Fibroblast of skin of abdomen (primary cell): ENCODE measurements at places on chromosomes 2 and 18.

- peak; percentile 64 for DNase-seq
Observed at GRCh38 chr2:193963472-193964119, 1693.4 kb upstream of the SLC39A10 start.

GRCh38 chr2:176544991-176545956 lies 276.0 kb downstream of the MTX2 start:
- peak; percentile 45 for DNase-seq

DNA sequence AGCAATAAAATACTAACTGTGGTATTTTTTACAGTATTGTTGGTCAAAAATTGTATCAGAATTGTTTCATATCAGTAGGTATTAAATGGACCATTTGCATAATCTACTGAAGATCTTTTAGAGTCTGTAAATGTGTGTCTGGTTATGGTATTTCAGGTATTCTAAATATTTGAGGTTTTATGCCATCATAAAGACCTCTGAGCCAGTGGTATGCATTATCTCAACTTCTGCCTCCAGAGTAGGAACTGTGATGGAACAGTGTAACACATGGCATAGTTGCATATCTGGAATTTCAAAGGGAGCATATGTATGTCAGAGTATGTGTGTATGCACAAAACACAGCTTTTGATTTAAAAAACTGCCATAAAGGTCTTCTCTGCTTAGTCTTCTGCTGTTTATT lies 15.4 kb downstream of the GREB1L start:
- peak; percentile 52 for DNase-seq

DNA sequence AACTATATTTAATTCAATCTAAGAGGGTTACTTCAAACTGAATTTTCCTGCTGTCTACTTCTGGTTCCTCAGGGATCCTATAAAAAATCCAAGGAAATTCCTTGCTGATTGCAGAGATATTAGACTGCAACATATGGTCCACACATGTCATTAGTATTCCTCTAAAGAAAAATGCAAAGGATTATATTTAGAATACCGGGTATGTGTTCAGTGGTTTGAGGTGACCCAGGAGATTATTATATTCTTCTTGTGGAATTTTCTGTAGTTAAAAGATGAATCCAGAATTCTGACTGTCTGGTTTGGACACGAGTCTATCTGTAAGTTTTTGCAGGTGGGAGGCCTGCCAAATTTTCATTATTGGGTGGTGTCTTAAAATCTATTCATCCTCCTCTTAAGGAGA lies 18.2 kb downstream of the HOXD1 start:
- DNase-seq = peak; percentile 94

GRCh38 chr18:75554176-75554575 lies 126.7 kb upstream of the SMIM21 start:
- DNase-seq = no peak

- DNase-seq = no peak
Observed at GRCh38 chr2:170321526-170321925, 143.6 kb downstream of the MYO3B start.

DNA sequence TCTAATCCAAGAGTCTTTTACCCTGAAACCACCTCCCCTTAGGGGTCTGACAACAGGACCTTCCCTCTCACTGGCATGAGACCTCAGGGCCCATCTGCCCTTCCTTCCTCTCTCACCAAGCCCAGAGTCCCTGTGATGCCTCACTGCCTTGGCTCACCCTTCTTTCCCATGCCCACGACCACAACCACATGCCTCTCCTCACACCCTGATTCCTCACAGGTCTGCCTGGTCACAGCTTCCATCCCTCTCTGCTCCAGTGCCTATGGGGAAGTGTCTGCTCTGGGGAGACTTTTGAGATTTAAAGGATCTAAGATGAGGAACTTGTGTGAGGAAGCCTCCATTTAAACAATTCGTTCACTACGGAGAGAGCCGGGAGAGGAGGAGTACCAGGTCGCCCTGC lies 98.9 kb upstream of the SH3BP4 start:
- no peak for DNase-seq

GRCh38 chr2:239911641-239912071 lies 113.5 kb downstream of the NDUFA10 start:
- DNase-seq = no peak

- no peak for DNase-seq
Observed at GRCh38 chr2:76413436-76413835, 702.7 kb upstream of the GCFC2 start.

DNA sequence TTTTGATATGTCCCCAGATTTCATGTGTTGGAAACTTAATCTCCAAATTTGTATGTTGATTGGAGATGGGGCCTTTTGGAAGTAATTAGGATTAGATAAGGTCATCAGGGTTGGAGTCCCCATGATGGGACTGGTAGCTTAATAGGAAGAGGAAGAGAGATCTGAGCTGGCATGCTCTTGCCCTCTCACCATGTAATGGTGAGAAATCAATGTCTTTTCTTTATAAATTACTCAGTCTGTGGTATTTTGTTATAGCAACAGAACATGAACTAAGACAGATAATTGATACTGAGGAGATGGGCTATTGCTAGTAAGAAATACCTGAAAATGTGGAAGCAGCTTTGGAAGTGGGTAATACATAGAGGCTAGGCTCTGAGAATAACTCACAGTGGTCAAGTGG lies 48.0 kb downstream of the CDC42EP3 start:
- DNase-seq = no peak

GRCh38 chr2:229174794-229175496 lies 96.1 kb downstream of the PID1 start:
- DNase-seq = peak; percentile 6

DNA sequence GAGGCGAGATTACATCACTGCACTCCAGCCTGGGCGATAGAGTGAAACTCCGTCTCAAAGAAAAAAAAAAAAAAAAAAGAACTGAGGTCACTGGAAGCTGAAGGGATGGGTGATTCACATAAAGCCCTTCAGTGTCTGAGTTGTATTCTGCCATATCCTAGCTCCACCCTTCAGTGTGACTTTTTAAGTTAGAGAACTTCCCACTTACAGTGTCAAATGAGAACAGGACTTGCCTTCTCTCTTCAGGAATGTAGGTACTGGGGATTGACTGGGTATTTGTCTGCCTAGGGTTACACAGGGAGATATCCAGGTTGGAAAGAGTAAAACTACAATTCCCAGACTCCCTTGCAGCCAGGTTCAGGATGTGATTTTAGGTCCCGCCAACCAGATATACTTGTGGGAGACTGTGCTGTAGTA lies 37.9 kb downstream of the EHD3 start:
- peak; percentile 18 for DNase-seq

DNA sequence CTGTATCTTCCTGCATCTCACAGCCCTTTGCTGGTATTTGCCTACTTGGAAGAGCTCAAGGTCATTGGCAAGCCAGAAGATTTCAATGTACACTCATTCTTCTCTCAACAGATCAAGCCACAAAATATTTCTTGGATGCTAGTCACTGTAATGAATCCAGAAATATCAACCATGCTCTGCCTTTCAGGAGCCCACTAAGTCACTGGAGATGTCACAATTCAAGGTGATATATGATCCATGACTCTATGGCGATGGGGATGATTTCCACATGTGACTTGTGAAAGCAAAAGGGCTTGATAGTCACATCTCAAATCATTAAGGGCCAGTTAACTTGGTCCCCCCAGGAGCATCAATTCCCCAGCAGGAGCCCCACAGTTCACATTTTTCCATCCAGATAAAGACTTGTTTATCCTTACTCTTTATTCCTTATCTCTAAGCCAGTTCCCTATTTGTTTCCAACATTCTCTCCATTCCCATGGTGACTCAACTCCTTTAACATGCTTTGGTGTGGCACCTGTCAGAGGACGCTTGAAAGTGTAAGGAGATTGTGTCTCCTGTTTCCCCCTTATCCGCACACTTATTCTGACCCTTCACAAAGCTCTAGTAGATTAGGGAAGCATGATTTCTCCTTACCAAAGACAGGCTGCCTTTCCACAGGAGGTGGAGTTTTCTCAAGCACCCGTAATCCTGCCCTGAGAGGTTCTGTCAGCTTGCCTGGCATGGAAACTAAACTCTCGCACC lies 15.8 kb downstream of the PKDCC start:
- DNase-seq = peak; percentile 88

DNA sequence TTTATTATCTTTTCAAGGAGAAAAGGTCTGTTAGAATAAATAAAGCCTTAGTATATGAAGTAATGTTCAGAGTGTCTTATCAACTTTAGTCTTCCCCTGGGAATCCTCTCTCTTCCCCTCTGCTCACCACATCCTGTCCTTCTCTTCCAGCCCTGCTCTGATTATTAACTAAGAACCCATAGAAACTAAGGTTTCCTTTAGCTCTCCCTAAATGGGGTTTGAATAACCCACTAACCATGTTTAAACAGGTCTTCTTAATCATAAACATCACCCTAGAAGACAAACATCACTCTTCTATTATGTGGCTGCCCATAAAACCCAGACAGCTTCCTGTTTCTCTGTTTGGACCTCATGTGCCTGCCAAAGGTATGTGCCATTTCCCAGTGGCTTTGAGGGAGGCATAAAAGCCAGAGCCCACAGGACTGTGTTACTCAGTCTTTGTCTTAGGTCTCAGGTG lies 50.1 kb downstream of the SLC14A1 start:
- peak; percentile 60 for DNase-seq

- DNase-seq = no peak
Observed at GRCh38 chr2:2328848-2329247, 2.2 kb downstream of the MYT1L start.
